Small intestine (tissue), 16 donors: ENCODE measurements at places on chromosomes 1 and 21. TPM values are rescaled to one million over a fixed set of nuclear protein-coding genes. Genes with fewer than 3 reads are reported as not detected.

DNA sequence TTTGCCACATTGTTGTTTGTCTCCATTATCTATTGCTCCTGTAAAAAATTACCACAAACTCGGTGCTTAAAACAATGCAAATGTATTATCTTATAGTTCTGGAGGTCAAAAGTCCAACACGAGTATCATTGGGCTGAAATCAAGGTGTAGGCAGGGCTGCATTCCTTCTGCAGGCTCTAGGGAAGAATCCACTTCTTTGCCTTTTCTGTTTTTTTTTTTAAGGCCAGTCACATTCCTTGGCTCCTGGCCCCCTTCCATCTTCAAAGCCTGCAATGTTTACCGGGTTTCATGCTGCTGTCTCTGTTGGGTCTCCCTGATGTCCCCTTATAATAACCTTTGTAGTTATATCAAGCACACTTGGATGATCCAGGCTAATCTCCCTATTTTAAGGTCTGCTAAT, 212.7 kb downstream of the PTBP2 start:
- no peaks in the 10 kb centered on the region for H3K36me3 ChIP-seq
- no peak overlapping the region for H3K27ac ChIP-seq
- DNase-seq = peak; percentile 31
- H3K4me1 ChIP-seq = no peaks in the 10 kb centered on the region

GRCh38 chr1:98923667-98924066, 81.0 kb downstream of the PLPPR5 start:
- H3K27me3 ChIP-seq = no peaks in the 10 kb centered on the region
- no peak overlapping the region for H3K27ac ChIP-seq
- no peak for DNase-seq

GRCh38 chr1:89483010-89483756, 41.4 kb upstream of the LRRC8B start:
- peak; percentile 79 for DNase-seq
- no peak overlapping the region for H3K4me3 ChIP-seq
- H3K27ac ChIP-seq = no peak overlapping the region
- H3K4me1 ChIP-seq = no peaks in the 10 kb centered on the region
- no peaks in the 10 kb centered on the region for H3K27me3 ChIP-seq
- no peaks in the 10 kb centered on the region for H3K36me3 ChIP-seq

DNA sequence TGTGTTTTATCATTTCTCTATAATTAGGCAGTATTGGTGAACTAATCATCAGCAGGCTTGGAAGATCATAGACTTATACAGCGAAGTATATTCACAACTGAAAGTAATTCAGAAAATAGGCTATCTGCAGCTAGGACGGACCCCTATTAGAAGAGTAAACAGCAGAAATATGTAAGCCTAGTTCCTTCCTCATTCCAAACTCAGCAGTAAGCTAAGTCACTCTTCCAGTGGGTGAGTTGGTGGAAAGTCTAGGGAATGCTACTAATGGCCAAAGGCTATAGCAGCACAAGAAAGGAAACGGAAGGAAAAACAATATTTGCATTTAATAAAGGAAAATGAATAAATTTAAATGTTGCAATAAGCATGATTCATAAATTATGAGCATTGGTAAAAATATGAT, 918.1 kb upstream of the TMPRSS15 start:
- H3K4me1 ChIP-seq = no peaks in the 10 kb centered on the region
- H3K27ac ChIP-seq = no peak overlapping the region
- no peak for DNase-seq
- no peaks in the 10 kb centered on the region for H3K36me3 ChIP-seq
- H3K4me3 ChIP-seq = no peak overlapping the region

GRCh38 chr1:228490120-228491078, 3.2 kb downstream of the RNF187 start:
- peaks cover 6% of the 10 kb centered on the region for H3K4me1 ChIP-seq
- no peak overlapping the region for H3K4me3 ChIP-seq
- no peak overlapping the region for H3K27ac ChIP-seq
- H3K27me3 ChIP-seq = no peaks in the 10 kb centered on the region
- DNase-seq = no peak

DNA sequence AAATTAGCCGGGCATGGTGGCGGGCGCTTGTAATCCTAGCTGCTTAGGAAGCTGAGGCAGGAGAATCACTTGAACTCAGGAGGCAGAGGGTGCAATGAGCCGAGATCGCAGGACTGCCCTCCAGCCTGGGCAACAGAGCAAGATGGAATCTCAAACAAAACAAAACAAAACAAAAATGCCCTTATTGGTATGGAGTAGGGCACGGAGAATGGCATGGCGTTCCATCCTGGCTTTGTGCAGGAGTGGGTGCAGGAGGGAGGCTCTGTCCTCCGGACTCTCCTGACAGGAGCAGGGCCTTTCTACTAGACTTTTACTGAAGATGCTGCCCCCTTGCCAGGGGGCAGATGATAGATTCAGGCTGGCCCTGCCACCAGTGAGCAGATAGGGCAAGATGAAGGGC, 1.0 kb downstream of the TMEM61 start:
- no peak overlapping the region for H3K27ac ChIP-seq
- peaks cover 2% of the 10 kb centered on the region for H3K27me3 ChIP-seq
- no peaks in the 10 kb centered on the region for H3K36me3 ChIP-seq

- H3K36me3 ChIP-seq = no peaks in the 10 kb centered on the region
- H3K4me1 ChIP-seq = no peaks in the 10 kb centered on the region
- DNase-seq = no peak
- no peak overlapping the region for H3K4me3 ChIP-seq
Measured at GRCh38 chr1:15598436-15598835, 13.6 kb upstream of the AGMAT start.

DNA sequence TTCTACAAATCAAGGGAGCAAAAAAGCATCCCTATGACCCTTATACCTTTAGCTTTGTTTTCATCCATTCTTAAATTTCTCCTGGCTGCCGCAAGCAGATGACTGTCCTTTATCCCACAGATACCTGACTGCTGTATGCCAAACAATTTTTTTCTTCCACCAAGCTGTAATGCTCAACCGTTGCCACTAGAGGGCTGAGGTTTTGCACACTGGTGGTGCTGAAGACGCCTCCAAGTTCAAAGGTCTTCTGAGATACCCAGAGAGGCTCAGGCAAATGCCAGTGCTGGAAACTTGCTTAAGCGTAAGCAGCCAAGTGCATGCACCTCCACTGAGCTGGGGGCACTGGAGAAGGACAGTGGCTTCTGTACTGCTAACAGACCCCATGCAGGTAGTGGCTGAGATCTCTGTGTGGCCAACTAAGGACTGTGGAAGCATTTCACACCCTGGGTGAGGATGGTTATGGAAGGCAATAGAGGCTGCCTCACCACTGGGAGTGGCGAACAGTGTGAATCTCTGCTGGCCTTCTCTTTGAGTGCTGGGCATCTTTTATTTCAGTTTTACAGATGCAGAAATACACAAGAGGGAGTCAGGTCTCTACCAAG, 28.5 kb downstream of the CNIH3 start:
- H3K4me1 ChIP-seq = no peaks in the 10 kb centered on the region
- DNase-seq = peak; percentile 84
- H3K4me3 ChIP-seq = no peak overlapping the region

GRCh38 chr1:171860696-171861095, 19.4 kb downstream of the DNM3 start:
- no peaks in the 10 kb centered on the region for H3K27me3 ChIP-seq
- H3K4me3 ChIP-seq = no peak overlapping the region
- H3K4me1 ChIP-seq = no peaks in the 10 kb centered on the region
- H3K36me3 ChIP-seq = no peaks in the 10 kb centered on the region
- H3K27ac ChIP-seq = no peak overlapping the region
- no peak for DNase-seq

HES3 gene
- polyA plus RNA-seq = not detected

TEX38 gene
- not detected for polyA plus RNA-seq

TCEA3 gene
- polyA plus RNA-seq = 27.8 TPM
